ENCODE measurements at places on chromosomes 13 and 19. TPM values are rescaled to one million over a fixed set of nuclear protein-coding genes. Genes with fewer than 3 reads are reported as not detected.

DNA sequence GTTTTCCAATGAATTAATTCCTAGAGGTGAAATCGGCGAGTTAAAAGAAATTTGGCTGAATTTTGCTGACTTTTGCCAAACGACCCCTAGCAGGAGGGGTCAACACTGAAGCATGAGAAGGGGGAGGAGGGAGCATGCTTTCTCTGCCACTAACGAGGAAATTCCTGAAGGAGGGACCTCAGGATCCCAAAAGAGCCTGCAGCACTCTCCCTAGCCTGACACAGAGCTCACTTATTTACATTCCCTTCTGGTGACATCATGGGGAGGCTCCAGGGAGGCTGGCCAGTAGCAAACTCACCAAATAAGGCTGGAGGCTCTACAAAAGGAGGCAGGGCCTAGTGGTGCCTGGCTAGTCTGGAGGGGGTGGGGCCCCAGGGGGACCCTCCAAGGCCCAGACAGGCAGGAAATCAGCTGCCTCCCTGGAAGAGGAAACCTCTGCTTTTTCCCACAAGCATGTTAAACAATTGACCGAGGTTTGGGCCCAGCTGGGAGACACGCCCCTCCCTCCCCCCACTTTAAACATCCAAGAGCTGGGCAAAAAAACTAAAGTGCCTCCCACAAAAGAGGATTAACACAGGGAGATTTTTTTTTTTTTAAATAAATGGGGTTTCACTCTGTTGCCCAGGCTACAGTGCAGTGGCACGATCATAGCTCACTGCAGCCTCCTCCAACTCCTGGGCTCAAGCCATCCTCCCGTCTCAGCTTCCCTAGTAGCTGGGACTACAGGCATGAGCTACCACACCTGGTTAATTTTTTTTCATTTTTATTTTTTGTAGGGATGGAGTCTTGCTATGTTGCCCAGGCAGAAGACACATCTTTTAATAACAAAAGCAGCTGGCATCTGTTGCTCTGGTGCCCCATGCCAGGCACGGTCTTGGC is 2.1 kb downstream of the DAPK3 start:
- peak; percentile 74 for DNase-seq

GRCh38 chr19:8610041-8610935 is at the start of gene ADAMTS10:
Gene ADAMTS10 (minus strand): TSS chr19:8610715. CDS start chr19:8605710, 5,005 bp downstream.
- DNase-seq = peak; percentile 67

GRCh38 chr19:29535214-29535831 is 9.5 kb downstream of the VSTM2B start:
- DNase-seq = no peak

Gene NALCN
- total RNA-seq = 34.6 TPM

DNA sequence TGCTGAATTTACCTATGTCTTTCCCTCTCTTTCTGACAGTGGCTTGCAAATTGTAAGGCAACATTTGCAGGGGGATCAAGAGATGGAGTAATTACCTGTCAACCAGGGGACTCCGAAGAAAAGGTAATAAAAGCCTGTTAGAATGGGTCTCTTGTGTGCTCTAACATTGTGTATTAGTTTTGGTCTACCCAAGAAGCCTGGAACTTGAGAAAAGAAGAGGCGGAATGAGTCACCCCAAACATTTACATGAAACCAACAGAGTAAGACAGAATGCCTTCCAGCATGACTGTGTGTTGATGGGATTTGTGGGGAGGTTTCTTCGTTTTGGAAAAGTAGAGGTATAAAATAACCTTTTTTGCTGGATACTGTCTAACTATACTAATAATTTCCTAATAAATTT is 36.7 kb downstream of the ZAR1L start:
- DNase-seq = no peak

DNA sequence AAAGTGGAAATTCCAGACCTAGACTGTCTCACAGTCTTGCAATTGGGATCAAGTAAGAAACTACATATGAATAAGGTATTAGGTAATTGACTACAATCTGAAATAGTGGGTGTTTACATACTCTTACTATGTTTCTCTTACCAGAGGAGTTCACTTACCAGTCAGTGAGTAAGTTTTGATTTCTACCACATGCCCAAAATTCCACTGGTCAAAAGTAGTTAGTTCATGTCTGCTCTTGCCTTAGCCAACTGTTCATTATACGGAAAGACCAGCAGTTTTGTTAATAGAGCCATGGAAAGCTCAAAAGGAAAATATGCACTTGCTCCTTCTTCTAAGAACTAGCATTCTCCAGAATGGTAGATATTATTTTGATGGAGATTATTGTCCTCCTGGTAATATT is 490.8 kb downstream of the RFC3 start:
- DNase-seq = no peak

GRCh38 chr13:107937848-107938247 is 277.5 kb downstream of the LIG4 start:
- no peak for DNase-seq

DNA sequence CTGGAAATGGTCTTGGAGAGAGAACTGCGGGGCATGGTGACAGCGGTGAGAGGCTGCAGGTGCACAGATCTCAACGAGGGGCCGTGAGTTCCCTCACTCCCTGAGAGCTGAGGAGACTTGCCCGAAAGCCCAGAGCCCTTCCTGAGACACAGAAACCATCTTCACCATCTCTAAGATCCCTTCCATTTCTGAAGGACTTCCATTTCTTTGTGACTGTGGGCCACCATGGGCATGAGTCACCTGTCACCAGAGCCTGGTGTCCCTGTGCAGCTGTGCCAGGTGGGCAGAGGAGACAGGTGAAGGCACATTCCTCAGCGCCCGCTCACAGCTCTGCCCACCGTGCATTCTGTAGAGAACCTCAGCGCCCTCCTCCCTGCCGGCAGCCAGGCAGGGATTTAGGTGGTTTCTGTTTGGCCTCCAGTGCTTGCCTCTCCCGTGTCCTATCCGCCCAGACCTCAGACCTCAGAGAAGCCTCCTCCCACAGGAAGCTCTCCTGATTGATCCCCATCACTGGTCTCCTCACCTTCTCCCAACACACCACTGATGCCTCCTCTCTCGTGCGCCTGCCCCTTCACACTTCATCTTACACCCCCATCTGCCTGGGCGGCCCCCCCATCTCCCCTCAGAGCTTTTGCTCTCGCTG is 24.2 kb downstream of the SH3GL1 start:
- DNase-seq = no peak

Gene ATP13A1
- total RNA-seq = 22.0 TPM

DNA sequence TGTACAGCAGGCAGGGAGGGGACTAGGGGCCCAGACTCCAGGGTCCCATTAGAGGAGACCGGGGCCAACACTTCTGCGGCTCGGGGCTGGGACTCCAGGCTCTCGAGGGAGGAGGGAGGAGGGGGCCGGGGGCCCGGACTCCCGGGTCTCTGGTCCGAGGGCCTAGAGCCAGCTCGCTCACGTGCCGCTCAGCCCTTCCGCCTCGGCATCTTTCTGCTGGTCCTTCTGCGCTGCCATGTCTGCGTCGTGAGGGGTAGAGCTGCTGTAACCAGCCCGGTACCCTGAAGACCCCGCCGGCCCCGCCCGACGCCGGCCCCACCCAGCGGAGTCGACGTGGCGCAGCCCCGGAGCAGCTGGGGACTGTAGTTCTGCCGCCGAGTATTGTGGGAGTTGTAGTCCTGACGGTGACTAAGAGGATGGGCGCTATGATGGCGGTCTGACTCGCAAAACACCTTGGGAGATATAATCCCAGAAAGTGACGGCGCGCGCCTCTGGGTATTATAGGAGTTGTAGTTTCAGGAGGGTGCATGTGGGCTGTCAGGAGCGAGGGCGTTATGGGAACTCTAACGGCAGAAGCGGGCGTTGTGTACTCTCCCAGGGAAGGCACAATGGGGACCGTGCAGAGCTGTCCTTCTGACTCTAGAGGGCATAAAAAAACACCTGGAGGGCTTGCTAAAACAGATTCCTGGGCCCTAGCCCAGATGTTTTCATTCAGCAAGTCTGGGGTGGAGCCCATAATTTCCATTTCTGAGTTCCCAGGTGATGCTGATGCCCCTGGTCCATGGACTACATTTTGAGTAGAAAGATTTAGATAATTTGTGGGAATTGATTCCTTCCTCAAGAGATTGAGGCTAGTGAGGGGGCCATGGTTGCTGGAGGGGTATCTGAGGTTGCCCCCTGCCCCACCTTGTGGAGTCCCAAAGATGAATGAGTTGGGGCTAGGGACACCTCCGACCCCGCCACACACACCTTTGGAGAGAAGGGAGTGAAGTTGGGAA is at the start of gene RABAC1:
Gene RABAC1, minus strand, starts transcription at position 266 of the 998 bp plus-strand sequence. Its CDS starts 29 bp downstream, at position 237.
- DNase-seq = peak; percentile 93

DNA sequence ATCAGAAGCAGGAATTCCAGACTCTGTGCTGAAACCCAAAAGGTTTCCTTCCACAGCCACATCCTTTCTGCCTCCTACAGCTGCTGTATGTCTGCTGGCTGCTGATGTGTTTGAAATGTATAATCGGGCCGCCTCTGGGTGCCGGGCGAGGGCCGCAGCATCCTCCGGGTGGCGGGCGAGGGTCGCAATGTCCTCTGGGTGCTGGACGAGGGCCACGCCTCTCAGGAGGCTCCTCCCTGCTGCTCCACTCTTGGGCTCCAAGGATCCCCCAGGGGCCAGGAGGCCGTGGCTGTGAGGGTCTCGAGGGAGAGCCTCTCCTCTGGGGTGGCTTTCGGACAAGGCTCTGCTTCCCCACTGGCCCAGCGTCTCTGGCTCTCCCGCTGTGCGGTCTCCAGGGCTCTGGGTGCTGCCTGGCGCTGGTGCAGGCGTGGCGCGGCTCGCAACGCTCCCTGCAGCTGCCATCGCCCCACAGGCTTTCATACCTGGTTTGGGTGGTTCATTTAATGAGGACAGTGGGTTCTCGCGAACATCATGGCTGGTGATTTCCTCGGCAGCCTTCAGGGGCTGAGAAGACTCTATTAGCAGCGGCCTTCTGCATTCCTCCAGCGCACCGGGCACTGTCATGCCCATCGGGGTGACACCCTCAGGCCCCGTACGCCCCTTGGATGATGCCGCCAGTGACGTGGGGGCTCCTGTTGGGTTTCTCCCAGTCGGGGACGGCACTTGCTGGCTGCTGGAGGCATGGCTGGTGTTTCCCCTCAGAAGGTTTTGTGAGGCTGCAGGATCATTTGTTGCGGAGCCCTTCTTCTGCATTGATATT is 41.8 kb upstream of the GRTP1 start:
- no peak for DNase-seq

DNA sequence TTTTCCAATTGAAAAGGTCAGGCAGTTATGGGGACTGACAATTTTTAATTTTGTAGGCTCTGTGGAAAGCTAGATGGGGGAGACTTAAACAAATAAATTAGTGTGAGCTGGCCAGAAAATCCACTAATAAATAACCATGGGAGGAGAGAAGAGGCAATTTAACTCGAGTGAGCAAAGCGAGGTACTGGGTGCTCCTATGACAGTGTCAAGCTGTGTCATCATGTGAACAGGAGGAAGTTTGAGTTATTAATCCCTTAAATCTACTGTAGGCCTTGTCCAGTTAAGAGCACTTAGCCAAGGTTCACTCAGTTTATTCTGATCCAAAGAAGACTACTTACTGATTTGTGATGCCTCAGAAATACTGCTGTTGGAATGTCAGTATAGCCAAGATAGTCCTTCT is 122.8 kb downstream of the OXGR1 start:
- no peak for DNase-seq

GRCh38 chr13:67303661-67304333 is 73.7 kb upstream of the PCDH9 start:
- no peak for DNase-seq

GRCh38 chr19:11288349-11288748 is 7.6 kb upstream of the TSPAN16 start:
- DNase-seq = no peak
